Posterior vena cava (tissue), 2 donors: ENCODE measurements at places on chromosomes 3 and 15.
A peak's percentile ranks its signal among the peaks of the same experiment; 100 is the strongest.

GRCh38 chr3:10142707-10143560 lies 1.4 kb downstream of the VHL start:
- DNase-seq, result no peak

- DNase-seq, result peak; percentile 88
Measured at GRCh38 chr3:138187296-138188012, at the start of gene ARMC8. TSS of gene ARMC8 (plus strand) at chr3:138187301. CDS start at chr3:138187555, 254 bp downstream.

DNA sequence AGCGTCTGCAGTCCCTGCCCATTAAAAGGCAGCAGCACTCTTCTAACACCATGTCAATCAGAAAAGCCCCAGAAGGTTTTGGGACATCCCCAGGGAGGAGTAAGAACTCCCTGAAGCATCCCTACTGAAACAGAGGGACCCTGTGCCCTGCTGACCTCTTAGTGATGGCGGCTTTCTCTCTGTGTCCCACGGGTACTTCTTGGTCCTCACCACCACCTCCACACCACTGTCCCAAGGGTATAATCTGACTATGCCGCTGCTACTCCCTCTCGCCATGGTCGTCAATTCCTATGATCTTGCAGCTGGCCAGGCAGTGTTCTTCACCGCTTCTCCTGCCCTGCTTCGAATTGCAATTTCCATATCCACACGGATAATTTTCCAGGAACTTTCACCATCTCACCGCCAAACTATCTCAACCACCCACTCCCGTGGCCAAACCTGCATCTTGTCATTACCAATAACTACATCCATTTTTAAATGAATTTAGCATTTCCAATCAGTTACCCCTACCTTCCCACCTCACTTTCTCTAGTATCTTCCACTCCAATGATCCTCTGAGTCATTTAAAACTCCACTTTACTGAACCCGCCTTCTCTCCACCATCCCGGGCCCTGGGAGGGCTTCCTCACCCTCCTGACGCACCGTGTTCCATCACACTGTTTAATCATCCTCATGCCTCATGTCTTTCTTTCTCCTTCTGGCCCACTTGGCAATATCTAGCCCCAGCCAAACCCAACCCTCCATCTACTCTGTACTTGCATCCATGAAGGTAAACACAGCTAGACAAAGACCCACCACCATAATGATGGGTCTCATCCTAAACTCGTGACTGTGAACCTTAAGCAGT lies 23.7 kb downstream of the PRR23E start:
- no peak for DNase-seq

DNA sequence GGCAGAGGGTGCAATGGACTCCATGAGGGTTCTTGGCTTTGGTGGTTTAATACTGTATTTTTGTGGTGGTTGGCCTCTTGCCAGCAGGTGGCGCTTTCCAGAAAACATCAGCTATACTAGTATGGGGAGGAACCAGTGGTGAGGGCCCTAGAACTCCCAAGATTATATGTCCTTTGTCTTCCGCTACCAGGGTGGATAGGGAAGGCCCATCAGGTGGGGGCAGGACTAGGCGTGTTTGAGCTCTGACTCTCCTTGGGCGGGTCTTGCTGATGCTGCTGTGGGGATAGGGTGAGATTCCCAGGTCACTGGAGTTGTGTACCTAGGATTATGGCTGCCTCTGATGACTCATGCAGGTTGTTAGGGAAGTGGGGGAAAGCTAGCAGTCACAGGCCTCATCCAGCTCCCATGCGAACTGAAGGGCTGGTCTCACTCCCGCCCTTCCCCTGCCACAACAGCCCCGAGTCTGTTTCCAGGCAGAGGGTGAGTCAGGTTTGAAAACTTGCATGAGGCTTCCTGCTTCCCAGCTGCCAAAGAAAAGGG lies 357.7 kb downstream of the OTOL1 start:
- DNase-seq, result no peak

DNA sequence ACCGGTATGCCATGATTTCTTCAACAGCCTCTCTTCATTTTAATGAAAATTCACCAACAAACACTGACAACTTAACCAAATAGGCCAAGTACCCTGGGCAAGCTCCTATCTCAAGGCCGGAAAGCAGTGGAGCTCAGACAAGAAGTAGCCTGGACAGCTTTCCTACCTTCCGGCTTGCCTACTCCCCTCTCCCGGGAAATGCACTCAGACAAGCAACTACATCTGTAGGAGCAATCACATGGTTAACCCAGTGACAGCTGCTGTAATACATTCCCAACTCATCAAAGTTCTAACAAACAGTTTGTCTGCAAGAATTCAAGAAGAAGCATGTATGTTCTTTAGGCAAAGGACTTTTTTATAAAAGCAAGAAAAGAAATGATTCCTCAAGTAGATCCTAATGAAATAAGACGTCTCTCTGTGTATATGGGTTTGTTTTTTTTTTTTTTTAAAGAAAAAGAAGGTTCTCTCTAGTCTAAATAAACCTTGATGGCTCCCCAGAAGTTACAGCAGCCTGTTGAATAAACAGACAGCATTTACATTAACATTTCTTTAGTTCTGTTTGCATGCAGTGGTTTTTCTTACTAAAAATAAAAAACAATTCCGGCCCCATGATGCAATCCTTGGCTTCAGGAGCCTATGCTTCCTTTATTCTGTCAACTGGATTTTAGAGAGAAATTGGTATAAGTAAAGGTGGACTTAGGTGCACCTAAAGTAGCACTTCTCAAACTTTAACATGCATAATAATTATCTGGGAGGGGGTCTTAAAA lies 278.7 kb downstream of the NEK10 start:
- DNase-seq, result no peak

GRCh38 chr15:65175511-65175910 lies 9.6 kb downstream of the CLPX start:
- DNase-seq, result no peak

GRCh38 chr3:9841015-9841414 lies 2.8 kb downstream of the RPUSD3 start:
- DNase-seq, result no peak

DNA sequence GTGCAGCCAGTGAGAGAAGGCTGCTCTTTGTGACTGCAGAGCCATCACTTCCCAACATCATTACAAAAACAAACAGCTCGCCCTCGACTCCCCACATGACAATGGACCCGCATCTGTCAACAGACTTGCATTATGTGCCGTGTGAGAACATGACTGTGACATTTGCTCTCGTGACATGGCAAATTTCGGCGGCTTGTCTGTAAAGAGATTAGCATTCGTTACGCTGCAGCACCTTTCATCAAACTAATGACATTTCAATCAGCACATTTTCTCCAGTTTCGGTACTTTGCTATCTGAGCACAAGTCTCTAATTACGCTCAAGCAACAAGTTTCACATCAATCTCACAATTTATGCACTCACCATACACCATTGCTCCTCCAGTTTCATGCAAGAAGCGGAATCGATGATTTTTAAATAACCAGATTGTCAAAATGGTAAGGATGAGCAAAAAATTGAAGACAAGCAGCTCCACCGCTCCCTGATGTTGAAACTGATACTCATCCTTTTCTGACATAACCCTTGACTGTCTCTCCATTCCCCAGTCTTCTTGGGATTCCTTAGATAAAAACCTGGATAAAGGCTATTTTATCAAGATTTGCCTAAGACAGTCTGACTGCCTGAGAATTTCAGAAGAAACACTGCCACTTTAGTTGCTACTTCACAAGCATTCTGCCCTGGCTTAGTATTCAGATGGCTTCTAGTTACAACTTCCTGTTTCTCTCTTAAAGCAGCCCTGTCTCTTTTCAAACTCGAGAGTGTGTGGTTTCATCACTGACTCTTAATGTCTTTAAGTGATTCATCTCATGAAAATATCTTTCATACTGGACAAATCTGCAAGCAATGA lies at the start of gene SLC9A9:
Gene SLC9A9 (minus strand): TSS at position 682 of the 845 bp plus-strand sequence. CDS start 146 bp downstream, at position 536.
- no peak for DNase-seq

- no peak for DNase-seq
Measured at GRCh38 chr3:132399054-132399929, 18.0 kb upstream of the DNAJC13 start.

DNA sequence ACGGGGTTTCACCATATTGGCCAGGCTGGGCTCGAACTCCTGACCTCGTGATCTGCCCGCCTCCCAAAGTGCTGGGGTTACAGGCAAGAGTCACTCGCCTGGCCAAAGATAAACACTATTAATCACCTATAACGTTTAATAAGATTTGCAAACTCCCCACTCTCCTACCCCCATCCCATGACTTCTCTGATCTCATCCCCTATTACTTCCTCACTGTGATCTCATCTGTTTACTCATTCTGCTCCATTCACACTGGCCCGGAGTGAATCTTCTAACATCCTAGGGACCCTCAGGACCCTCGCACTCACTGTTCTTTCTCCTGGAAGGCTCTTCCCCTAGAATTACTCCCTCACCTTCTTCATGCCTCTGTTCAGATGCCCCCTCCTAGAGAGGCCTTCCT lies 78.9 kb downstream of the DGKG start:
- DNase-seq, result no peak

- no peak for DNase-seq
Measured at GRCh38 chr15:39393575-39394335, 187.1 kb upstream of the THBS1 start.

DNA sequence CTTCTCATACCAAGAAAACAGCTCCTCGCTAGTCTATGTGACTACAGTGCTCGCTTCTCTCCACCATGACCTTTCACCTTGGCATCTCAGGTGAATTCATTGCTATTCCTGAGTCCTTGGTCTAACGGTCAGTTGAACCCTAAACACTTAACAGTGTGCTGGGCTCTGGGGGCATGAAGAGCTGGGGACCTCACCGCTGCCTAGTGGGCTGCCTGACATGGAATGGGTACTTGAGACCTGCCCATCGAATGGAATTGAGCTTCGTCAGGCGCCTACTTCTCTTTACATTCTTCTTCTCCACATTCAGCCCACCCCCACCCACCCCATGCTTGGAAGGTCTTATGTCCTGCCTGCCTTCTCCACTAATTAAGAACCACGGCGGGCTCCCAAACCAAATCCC lies 22.1 kb downstream of the BOC start:
- DNase-seq, result no peak

DNA sequence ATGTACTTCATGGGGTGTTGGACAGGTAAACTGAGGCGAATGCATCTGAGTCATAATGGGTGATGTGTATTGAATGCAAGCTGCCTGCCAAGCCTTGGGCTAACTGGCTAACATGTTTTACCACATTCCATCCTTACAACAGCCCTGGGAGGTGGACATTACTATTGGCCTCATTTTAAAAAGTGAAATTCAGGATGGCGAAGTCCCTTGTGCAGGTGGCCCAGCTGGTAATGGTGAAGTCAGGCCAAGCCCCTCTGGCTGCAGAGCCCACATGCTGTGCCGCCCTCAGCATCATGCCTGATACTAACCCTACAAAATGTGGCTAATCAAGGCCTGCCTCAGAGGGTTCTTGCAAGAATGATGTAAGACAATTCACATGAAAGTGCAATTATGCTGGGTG lies 60.0 kb upstream of the CHD2 start:
- DNase-seq, result no peak

DNA sequence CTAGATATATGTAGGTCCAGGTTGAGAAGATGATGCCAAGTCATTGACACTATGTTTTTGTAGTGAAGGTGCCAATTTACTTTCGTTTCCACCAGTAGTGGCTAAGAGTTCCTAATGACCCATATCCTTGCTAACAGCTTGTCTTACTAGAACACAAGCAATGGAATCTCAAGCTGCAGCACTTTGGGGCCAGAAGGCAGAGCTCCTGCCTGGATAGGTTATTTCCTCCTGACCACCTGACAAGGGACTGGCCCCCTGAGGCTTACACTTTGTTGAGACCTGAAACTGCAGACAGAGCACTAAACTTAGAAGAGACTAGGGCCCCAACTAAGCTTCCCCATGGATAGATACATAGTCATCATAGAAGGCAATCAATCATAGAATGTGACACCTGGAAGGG lies 11.7 kb downstream of the ONECUT1 start:
- no peak for DNase-seq

DNA sequence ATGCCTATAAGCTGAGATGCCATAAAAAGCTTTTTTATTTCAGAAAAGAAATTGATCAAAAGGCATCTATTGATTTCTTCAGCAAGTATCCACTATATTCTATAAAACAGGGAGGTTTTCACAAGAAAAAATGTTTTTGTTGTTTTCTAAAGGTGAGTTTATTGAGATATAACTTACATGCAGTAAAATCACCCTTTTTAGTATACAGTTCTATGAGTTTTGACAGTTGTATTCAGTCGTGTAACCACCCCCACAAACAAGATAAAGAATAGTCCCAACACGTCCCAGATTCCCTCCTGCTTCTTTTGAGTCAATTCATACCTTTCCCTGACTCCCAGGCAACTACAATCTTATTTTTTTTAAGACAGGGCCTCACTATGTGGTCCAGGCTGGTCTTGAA lies 7.8 kb downstream of the INTS14 start:
- no peak for DNase-seq
